ENCODE measurements at places on chromosomes 16 and 17. TPM values are rescaled to one million over a fixed set of nuclear protein-coding genes. Genes with fewer than 3 reads are reported as not detected.

Gene NPIPB13
- 3.7 TPM for total RNA-seq

Gene CACNA1G
- 3.7 TPM for total RNA-seq

Gene GCGR
- total RNA-seq: not detected

Gene CIAPIN1
- 56.9 TPM for total RNA-seq

Gene TEX14
- total RNA-seq: under 0.01 TPM

Gene CD300A
- total RNA-seq: 1.0 TPM
